ENCODE measurements at places on chromosomes 7 and 10.

GRCh38 chr10:114471906-114472876, 67.9 kb upstream of the AFAP1L2 start:
- DNase-seq = no peak

DNA sequence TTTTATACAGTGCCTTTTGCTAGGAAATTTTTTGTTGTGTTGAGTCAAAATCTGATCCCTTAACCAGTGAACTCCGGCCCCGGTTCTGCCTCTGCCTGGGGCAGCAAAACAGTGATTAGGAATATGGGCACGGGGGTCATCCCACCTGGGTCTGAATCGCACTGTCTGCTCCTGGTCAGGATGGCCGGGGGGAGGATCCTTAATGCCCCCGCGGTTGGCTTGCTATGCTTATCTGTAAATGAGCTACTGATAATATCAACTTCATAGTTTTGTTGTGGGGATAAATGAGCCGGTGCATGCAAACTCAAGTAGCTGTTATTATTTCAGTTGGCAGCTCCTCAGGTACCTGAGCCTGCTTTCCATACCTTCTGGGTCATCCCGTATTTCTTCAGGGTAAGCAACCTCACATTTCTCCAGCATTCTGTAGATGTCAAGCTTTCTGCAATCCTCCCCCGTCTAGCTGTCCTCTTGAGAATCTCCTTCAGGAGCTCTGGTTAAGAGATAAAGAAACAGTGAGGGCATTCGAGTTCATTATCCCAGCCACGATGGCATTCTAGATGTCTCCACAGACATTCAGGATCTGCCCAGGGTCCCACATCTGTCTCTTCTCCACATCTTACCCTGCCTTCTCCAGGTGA, 592.2 kb downstream of the SDK1 start:
- no peak for DNase-seq

- DNase-seq = no peak
These were observed 47.7 kb downstream of the VIPR2 start for GRCh38 chr7:159096736-159097581.

- no peak for DNase-seq
These were observed 507.6 kb upstream of the FOXK1 start for GRCh38 chr7:4174451-4174850.

GRCh38 chr7:129821476-129821875, 131.3 kb downstream of the UBE2H start:
- no peak for DNase-seq

- DNase-seq = no peak
These were observed 30.5 kb upstream of the ZMIZ1 start for GRCh38 chr10:79038104-79038840.

GRCh38 chr10:119398996-119399395, 143.5 kb downstream of the RGS10 start:
- no peak for DNase-seq

- DNase-seq = no peak
These were observed 560.1 kb downstream of the PARD3 start for GRCh38 chr10:34255035-34255434.

- DNase-seq = no peak
These were observed 1.1 kb upstream of the SEC31B start for GRCh38 chr10:100520811-100521210.

GRCh38 chr10:28125701-28126100, 126.8 kb upstream of the ODAD2 start:
- DNase-seq = no peak

- DNase-seq = no peak
These were observed 102.2 kb downstream of the JCAD start for GRCh38 chr10:29957236-29957635.

DNA sequence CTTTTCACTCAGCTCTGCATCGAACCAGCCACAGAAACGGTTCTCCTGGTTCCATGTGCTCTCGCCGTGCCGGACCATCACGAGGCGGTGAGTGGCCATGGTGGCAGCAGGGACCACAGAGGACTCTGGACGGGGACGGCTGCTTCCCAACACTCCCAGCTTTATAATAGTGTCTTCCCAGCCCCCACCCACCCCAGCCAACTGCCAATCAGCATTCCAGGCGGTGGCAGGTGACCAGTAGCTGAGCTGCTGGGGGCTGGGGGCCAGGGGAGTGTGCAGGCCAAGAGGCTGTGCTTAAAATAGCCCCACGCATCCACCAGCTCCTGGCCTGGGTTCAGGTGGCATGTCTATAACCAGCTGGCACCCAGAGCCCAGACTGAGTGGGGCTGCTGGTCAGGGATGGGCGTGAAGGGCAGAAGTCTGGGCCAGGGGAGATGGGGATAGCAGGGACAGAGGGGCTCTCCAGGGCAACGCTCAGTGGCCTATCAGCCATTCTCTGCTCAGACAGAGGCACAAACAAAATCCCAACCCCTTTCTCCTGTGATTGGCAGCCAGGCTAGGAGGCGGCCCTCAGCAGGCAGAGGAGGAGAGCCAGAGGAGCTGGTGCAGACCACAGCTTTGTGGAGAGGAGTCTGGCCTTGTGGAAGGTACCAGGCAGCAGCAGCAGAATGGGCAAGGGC, at the start of gene PGAM2:
Gene PGAM2, minus strand, starts transcription at position 137 of the 680 bp plus-strand sequence. Its CDS starts 38 bp downstream, at position 99.
- DNase-seq = no peak

DNA sequence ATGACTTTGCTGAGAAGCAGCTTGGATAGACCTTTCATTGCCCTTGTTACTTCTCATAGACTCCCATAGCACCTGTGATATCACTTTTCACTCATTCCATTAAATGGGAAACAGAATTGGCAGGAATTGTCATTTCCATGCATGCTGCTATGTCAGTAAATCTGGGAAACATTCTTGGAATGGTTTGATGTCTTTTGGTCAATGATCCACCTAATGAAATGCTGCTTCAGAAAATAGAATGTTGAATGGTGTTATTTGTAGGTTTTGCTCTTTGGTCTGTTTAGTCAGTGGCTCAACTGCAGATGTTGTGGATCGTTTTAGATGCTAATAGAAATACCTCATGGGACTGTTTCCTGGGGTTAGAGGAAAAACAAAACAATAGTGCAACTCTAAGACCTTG, 127.8 kb downstream of the PLPP4 start:
- no peak for DNase-seq

- DNase-seq = no peak
These were observed 721.7 kb upstream of the GALNT17 start for GRCh38 chr7:70410134-70410750.

GRCh38 chr10:106957823-106958588, 206.5 kb downstream of the SORCS1 start:
- no peak for DNase-seq

DNA sequence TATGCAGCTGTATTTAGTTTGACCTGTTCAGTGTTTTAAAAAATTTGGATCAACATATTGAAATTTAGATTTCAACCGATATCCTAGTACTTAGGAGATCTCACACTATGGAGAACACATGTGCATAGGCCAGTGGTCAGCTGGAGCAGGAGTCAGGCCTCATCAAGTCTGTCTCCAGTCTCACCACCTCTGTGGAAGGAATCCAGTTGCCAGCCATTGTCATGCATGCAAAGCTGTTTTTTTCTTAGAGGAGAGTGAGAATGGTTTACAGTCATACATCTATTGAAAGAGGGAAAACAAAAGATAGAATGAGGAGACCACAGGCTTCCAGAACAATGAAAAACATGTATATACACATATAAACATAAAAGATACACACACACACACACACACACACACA, 7.6 kb upstream of the CLEC5A start:
- no peak for DNase-seq

DNA sequence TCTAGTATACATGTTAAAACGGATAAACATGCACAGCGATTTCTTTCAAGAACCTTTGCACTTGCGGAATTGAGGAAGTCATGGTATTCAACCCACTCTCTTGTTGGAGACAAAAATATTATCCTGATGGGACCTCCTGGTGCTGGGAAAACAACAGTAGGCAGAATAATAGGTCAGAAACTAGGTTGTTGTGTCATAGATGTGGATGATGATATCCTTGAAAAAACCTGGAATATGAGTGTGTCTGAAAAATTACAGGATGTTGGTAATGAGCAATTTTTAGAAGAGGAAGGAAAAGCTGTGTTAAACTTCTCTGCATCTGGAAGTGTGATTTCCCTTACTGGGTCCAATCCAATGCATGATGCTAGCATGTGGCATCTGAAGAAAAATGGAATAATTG, 6.9 kb downstream of the THNSL1 start:
- DNase-seq = no peak

- no peak for DNase-seq
These were observed 62.7 kb downstream of the ADRA2A start for GRCh38 chr10:111139567-111139966.

DNA sequence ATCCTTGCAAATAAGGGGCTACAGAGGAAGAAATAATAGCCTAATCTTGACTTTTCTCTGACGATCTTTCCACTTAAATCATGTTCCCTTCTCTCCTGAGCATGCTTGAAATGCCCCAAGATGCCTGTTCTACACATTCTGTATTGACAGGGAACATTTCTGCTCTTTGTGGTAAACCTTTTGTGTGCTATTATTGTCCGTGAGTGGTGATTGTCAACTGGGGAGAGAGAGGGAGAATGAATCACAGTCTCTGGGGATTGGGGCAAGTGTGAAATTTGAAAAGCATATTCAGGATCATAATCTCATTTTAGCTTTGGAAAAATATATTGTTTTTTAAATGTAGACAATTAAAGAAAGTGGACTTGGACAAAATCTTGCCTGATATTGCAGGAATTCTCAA, 20.6 kb downstream of the UBTD1 start:
- no peak for DNase-seq

DNA sequence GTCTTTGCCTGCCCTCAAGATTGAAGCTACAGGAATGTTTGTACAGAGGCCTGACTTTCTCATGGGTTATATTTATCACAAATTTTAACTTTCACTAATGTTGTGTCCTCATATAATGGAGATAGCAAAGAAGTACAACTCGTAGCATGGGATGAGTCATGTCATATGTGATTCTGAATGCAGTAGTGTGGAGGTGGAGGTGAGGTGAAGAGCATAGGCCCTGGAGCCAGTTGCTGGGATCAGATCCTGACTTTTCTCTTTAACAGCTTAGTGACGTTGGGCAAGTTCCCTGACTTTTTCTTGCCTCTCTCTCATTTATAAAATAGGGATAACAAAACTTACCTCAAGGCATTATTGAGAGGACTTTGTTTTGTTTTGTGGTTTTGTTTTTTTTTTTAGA, 132.1 kb upstream of the IMMP2L start:
- DNase-seq = no peak

DNA sequence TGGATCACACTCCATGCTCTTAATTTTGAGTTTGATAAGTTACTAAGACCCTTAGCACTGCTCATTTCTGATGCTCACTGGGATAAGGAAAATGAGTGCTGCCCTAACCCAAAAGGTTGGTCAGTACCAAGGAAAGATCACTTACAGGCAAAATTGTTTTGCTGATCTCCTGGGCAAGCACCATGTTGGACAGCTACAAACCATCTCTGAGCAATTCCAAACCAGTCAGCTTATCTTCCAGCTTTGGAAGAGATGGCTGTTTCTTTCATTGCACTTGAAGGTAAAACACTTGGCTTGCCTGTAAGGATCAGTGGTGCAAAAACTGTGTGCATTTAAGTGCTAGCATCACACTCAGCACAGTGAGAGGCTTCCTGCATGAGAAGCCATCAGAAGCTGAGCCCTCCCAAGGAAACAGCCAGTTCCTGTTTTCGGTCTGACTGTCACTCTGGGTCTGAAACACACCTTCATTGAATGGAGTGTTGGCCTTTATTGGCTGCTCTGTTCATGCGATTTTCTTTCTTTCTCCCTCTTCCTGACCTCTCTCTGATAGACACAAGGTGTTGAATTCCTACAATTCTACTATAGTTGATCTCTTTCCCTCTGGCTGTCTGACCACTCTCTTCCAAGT, 126.4 kb upstream of the GHITM start:
- DNase-seq = no peak

- DNase-seq = no peak
These were observed 35.0 kb upstream of the CPXM2 start for GRCh38 chr10:123926401-123927264.

DNA sequence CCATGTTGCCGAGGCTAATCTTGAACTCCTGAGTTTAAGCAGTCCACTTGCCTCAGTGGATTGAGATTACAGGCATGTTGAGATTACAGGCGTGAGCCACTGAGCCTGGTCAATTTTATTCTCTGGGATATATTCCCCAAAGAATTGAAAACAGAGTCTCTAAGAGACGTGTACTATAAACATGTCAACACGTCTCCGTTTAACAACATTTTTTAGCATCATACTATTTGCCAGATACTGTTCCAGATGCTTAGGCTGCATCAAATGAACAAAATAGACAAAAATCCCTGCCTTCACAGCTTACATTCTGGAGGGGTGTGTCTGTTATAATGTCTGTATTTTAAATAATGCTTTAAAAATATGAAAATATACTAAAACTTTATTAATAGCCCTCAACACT, 54.1 kb upstream of the PRKG1 start:
- no peak for DNase-seq

- DNase-seq = no peak
These were observed 23.0 kb downstream of the TMEM120A start for GRCh38 chr7:75971309-75971960.

DNA sequence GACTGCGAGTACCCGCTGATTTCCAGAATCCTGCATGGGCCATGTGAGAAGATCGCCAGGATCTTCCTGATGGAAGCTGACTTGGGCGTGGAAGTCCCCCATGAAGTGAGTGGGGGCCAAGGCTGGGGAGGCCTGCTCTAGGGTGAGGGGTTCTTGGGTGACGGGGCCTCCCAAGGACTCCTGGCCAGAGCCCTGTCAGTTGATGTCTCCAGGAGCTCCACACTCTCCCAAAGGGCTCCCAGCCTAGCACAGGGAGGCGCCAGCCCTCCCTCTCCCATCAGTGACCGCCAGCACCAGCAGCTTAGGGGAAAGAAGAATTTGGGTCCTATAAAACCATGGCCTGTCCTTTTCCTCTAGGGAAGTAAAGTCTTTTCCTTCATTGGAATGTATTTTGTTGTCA, 9.8 kb upstream of the ZNF22 start:
- DNase-seq = no peak

GRCh38 chr7:24728503-24729364, 28.5 kb downstream of the GSDME start:
- DNase-seq = no peak

- no peak for DNase-seq
These were observed 60.6 kb downstream of the PRTFDC1 start for GRCh38 chr10:24891823-24892222.

DNA sequence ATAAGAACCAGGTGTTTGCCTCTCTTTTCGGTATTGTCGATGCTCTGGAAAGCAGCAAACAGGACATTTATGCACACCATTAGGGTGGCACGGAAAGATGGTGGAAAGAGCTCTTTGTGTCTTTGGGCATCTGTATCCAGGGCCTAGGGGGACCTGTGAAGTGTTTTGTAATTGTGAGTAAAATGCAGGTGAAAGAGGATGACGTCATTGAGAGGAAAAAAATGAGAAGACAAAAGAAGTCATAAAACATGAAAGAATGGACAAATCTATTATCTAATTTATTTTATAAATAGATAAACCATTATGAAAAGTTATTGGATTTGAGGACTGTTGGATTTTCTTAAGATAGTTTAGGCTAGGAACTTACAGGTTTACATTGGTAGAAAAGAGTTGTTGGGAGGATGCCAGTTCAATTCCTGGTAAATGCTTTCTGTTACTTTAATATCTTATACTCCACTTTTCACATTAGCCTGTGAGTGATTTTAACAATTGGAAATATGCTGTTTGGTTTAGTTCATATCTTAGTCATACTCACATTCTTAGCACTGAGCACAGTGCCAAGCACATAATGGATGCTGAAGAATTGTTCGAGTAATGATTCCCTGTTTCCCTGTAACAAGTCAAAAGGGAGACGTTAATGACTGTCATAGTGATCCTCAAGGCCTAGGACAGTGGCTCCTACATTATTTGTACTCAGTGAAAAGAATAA, 62.6 kb downstream of the EXOC4 start:
- DNase-seq = no peak

GRCh38 chr7:33887266-33887975, 17.9 kb upstream of the BMPER start:
- no peak for DNase-seq

All from activated gamma-delta T cell treated with anti-CD3 and anti-CD28 coated beads, Interleukin-2, amount 50 U/mL, for 16 hours (primary cell).